ENCODE measurements at places on chromosomes 12 and 14.

DNA sequence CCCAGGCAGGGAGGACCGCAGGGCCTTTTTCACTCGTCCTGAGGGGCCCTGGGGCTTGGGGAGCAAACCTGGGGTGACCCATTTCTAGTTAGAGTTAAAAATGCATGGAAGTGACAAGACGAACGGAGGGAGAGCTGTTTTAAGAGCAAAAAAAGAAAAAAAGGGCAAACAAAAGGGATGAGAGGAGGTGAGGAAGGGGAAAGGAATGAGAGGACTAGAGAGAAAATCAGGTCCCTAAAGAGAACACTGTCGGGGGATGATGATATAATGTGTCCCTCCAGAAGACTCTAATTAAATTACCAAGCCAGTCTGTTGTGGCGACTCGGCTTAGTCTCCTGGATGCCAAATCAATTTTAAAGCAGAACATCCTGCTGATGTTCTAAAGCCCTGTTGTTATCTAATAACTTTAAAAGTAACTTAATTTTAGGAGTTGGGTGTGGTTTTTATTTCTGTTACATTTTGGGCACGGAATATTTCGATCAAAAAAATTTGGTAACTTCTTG, 1.1 kb downstream of the ANO6 start:
- no peak for DNase-seq

GRCh38 chr14:104741108-104741802, 11.7 kb upstream of the SIVA1 start:
- no peak for DNase-seq

GRCh38 chr14:89244720-89245119, 172.3 kb downstream of the FOXN3 start:
- no peak for DNase-seq

- DNase-seq, result peak; percentile 24
Observed at GRCh38 chr14:51652168-51653078, 713 bp downstream of the FRMD6 start.

- no peak for DNase-seq
Observed at GRCh38 chr12:61687407-61687806, 572.8 kb upstream of the USP15 start.

DNA sequence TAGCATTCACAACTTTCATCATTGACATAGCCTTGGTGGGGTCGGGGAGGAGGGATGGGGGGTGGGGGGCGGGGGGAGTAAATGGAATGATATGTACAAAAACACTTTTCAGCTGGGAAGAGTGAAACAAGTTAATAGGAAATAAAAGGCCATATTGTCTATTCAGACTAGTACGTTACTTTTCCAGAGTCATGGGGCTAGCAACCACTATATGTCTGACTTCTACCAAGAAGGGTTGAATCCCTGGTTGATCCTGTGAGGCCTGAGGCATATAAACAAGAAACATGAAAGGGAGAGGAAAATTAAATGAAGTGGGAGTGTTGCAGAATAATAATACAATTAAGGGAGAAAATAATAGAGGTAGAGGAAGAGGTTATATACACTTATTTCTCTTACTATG, 225.5 kb downstream of the ERC1 start:
- DNase-seq, result no peak

GRCh38 chr12:86551146-86551571, 295.0 kb upstream of the MGAT4C start:
- DNase-seq, result no peak

DNA sequence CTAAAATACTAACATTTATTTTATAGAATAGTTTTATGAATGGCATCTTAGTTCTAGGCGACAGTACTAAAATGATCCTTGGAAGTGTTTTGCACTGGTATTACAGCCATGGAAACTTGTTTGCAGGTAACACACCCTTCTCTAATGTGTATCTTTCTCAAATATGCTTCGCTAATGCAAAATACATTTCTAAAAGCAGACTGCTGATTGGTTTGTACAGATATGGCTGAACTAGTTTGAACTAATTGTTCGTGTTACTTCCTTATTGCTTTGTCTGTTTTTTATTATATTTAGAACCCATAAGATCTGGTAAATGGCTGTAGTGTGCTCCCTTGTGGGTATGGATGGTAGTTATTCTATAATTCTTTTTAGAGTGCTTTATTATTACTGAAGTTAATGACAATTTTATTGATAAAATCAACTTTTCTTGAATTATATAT, 53.0 kb downstream of the ATF7IP start:
- DNase-seq, result no peak

- DNase-seq, result no peak
Observed at GRCh38 chr14:105328678-105329390, 14.3 kb downstream of the PACS2 start.

- DNase-seq, result no peak
Observed at GRCh38 chr14:23942587-23942986, 11.0 kb upstream of the DHRS4 start.

DNA sequence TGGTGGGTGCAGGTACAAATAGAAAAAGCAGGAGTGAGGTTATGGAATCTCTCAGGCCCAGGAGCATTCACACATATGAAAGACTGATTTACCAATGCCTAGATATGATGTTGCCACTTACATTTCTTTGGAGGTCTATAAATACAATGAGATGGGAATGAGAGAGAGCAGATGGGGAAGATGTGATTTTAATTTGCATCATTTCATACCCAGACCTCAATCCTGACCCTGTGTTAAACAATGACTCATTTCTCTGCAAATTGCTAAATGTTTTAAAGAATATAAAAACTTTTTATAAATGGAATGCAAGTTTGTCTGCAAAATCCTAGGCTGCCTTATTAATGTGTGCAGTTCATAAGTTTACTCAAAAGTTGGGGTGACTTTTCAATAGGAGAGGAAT, 38.6 kb upstream of the GNG2 start:
- DNase-seq, result no peak

GRCh38 chr14:56324454-56324853, 206.2 kb downstream of the PELI2 start:
- DNase-seq, result no peak

DNA sequence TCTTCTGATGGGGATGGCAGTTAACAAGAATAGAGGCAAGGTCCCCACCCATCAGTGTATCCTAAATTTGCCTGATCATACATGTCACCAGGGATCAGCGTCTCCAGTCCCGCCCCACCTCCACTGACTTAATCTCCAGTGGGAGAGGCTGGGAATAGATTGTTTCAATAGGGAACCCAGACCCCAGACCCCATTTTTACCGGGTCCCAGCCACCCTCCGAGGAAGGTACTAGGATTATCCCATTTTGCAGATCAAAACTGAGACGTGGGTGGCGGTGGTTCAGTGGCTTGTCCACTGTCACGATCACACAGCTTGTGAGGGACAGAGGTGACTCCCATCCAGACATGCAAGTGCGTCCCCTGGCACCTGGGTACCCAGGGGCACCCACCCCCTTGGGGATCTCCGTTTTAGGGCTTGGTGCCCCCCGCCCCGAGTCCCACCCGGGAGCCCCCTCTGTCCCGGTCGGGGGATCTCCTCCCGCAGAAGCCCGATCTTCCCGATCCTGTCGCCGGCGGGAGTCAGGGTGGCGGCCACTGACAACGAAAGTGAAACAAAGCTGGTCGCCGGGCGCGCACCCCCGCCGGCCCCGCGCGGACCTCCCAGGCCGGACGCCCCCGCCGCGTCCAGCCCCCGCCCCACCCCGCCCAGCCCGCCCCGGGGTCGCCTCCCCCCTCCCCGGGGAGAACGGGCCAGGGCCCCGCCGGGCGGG, 523 bp downstream of the WSB2 start:
- DNase-seq, result peak; percentile 29

GRCh38 chr14:90277581-90278198, 21.3 kb downstream of the PSMC1 start:
- no peak for DNase-seq

GRCh38 chr12:124719231-124719630, 144.4 kb downstream of the SCARB1 start:
- DNase-seq, result no peak

GRCh38 chr14:93368996-93369712, 22.2 kb downstream of the COX8C start:
- DNase-seq, result no peak

DNA sequence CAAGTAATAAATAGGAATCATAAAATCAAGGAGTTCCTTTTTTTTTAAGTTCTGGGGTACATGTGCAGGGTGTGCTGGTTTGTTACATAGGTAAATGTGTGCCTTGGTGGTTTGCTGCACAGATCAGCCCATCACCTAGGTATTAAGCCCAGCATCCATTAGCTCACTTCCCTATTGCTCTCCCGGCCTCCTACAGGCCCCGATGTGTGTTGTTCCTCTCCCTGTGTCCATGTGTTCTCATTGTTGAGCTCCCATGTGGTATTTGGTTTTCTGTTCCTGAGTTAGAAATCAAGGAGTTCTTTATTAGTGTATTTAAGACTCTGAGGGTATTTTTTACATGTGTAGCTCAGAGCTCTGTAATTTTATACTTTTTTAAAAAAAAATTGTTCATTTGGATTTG, 86.0 kb downstream of the SCFD1 start:
- DNase-seq, result no peak

DNA sequence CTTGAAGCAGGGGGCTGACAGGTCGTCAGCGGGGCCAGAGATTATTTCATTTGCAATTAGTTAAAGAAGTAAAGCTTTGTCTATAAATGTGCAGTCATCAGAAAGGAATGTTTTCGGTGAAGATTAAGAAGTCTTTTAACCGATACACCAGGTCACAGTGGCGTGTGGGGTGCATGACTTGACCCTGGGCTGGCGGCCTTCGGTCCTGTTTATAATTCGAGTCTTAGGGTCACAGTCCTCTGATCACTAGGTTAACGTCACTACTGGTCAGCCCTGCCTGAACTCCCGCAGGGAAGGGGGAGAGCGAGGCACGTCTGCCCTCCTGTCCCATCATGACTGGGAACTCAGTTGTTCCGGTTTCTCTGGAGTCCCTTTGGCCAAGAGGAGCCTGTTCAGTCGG, 5.0 kb upstream of the C14orf180 start:
- DNase-seq, result no peak

DNA sequence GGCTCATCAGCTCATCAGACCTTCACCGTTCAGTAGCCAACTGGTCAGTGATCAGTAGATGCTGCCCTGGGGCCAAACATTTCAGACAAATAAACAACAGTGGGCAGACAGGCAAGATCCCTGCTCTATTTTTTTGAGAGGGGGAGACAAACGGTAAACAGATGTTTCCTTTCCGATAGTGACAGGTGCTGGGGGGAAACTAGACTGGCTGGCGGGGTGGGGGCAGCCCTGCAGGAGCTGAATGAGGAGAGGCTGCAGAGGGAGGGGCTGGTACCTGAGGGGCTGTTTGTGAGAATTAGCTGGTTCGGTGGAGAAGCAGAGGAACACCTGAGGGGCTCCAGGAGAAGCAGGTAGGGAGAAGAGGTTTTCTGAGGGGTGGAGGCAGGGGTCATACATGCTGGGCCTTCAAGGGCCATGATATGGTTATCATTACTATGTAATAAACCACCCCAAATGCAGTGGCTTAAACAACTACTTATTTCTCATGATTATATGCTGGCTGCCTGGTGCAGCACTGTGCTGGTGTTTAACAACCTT, 8.2 kb upstream of the GOLGA3 start:
- no peak for DNase-seq
